WTC11 (cell line): ENCODE measurements at places on chromosomes 16 and 17. TPM values are rescaled to one million over a fixed set of nuclear protein-coding genes. Genes with fewer than 3 reads are reported as not detected.

The GID4 gene
- 15.4 to 16.0 TPM (median 15.7 TPM) in 3 replicates for total RNA-seq

DNA sequence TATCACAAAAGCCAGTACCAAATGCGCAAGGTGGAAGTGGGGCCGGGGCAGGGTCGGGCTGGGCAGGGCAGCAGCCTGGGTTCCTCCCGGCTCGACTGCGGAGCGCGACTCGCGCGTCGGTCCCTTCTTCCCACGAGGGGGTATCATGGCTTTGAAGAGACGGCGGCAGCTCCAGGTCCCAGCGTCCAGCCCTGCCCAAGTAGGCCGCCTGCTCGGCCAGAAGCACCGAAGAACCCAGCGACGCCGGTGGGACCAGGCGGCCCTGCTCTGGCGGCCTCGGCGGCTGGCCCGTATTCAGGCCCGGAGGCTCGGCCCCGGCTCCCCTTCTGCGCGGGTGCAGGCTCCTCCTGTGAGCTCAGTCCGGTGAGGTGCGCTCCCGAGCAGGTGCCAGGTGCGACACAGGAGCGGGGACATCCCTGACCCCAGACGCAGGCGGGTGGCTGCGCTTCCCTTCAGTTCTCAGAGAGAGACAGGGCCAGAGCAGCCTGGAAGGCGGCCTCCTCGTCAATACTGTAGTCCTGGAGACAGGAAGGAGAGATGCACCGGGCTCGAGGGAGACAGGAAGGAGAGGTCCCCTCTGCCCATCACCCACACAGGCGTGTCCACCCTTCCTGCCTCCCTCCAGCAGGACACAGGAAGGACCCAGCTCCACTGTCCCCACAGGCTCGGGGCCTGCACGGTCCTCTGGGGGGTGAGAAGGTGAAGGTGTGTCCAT is 8.9 kb downstream of the RNF166 start:
- no peaks in the 10 kb centered on the region for H3K4me1 ChIP-seq
- no peaks in the 10 kb centered on the region for H3K27me3 ChIP-seq

DNA sequence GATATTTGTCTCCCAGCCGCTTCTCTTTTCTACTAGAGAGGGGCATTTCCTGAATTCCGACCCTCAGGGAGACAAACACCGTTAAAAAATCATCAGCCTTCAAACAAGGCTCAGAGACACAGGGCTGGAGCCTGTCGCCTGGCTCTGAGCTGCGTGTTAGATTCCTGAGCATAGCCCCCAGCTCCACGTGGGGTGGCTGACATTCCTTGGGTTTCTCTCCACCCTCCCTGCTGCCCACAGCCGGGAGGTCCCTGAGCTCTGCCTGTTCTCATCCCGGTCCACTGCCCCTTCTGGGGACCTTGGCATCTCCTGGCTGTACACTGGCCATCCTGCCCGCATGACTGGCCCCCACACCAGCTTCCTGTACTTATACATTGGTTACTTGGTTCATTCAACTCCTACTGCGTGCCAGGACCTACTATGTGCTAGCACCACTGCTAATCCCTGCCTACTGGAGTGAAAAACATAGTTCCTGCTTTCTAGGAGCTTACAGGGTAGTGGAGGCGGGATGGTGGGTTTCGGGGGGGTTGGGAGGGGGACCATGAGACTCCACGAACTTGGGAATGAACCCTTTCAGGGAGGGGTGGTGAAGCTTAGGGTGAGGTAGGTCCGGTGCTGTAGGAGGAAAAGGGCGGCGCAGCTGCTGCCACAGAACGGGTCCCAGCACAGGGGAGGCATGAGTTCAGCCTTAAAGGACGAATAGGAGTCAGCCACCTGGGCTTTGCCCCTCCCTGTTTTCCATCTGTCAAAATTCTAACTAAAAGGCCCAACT is 52.1 kb upstream of the TMEM132E start:
- DNase-seq, result no peak
- no peak overlapping the region for H3K27ac ChIP-seq
- peaks cover 16% of the 10 kb centered on the region for H3K4me1 ChIP-seq
- H3K36me3 ChIP-seq, result no peaks in the 10 kb centered on the region

The SPSB3 gene
- 27.2 to 32.8 TPM (median 28.4 TPM) in 3 replicates for total RNA-seq

The IGFBP4 gene
- 155 to 172 TPM (median 162 TPM) in 3 replicates for total RNA-seq
